Tibial nerve (tissue), 4 donors: ENCODE measurements at places on chromosomes 7 and 10. TPM values are rescaled to one million over a fixed set of nuclear protein-coding genes. Genes with fewer than 3 reads are reported as not detected.
A peak's percentile ranks its signal among the peaks of the same experiment; 100 is the strongest.

OR6V1 gene
- total RNA-seq: not detected

DNA sequence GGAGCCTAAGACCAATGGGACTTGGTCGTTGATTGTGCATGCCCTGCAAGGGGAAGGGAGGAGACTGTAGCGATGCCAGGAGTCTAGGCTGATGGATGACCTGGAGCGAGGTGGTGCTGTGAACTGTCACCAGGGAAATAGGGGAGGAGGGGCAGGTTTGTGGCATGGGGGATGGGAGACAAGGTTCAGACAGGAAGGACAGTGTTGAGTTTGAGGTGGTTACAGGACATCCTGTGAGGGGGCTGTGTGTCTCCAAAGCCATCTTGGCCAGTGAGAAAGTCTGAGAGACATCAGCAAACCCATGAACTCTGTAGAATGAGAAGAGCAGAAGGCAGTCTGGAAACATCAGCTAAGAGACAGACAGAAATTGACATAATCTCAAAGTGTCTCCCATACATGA is 38.5 kb upstream of the KDM7A start:
- DNase-seq: no peak

FAM25G gene
- not detected for total RNA-seq

CHST15 gene
- total RNA-seq: 31.0 TPM

DNA sequence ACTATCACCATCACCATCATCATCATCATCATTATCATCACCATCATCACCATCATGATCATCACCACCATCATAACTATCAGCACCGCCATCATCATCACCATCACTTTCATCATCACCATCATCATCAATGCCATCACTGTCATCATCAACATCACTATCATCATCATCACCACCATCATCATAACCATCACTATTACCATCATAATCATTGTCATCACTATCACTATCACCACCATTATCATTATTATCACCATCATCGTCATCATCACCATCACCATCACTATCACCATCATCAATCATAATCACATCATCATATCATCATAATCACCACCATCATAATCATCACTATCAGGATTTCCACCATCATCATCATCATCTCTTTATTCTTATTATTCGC is 20.6 kb downstream of the INSIG1 start:
- DNase-seq: no peak

- no peak for DNase-seq
Measured at GRCh38 chr10:112434988-112435619, 11.6 kb downstream of the ZDHHC6 start.

- DNase-seq: no peak
Measured at GRCh38 chr7:108839076-108839475, 269.4 kb downstream of the DNAJB9 start.

- DNase-seq: no peak
Measured at GRCh38 chr10:76711222-76711997, 926.2 kb downstream of the KCNMA1 start.

DNA sequence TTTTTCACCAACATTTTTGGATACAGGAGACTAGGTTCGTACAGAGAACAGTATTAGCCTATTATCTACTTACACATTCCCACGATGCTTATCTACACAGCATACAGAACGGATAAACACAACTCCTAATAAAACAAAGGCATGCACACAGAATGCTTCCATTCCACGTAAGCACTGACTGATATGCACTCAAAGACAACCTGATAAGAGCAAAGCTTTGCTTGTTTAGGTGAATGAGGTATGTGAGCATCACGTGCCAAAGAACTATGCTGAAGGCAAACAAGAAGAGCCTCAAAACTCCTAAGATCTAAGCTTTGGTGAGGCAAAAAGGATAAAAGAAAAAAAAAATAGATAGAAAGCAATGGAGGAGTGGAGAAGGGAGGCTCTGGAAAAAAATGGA is 413.5 kb upstream of the LRRN3 start:
- DNase-seq: no peak

SMURF1 gene
- total RNA-seq: 33.3 TPM

DNA sequence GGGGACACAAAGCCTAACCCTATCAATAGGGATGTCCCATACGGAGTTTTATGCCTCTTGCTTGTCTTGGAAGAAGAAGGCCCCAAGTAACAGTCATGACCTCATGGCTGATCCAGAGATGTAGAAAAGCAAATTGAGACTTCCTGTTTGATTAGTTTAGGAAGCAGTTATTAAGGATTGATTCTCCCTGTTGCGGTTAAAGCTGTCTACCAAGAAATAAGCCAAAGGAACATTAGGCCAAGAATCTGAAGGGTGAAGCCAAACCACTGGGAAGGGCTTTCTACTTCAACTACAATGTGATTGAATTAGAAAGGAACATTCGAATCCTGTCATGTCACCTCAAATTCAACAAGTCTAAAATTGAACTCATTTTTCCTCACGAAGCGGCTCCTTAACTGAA is 60.5 kb upstream of the AGBL3 start:
- DNase-seq: no peak

ELOVL3 gene
- total RNA-seq: not detected

GRCh38 chr10:106863549-106863948 is 301.0 kb downstream of the SORCS1 start:
- no peak for DNase-seq

CTAGE6 gene
- 2.0 TPM for total RNA-seq

DNA sequence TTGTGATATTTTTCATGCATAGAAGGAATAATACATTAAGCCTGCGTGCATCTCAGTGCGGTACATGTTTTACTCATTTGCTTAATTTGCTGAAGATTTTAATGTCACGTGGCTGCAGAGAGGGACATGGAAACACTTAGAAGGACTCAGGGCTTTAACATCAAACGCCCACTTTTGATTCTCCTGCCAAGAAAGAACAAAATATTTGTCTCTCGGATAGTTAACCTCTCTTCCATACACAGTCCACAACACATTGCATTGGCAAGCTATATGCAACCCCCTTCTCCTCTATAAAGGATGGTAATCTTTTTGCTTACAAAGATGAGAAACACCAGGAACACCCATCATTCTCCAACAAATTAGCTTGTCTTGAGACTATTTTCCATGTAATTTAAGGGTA is 148.0 kb upstream of the NRP1 start:
- no peak for DNase-seq

GRCh38 chr7:89966067-89966664 is 188.1 kb upstream of the STEAP1 start:
- DNase-seq: no peak

- DNase-seq: no peak
Measured at GRCh38 chr10:28769091-28769604, 91.8 kb downstream of the BAMBI start.

- no peak for DNase-seq
Measured at GRCh38 chr7:117385363-117386109, 41.8 kb downstream of the ASZ1 start.

GRCh38 chr7:157519246-157519645 is 182.4 kb downstream of the DNAJB6 start:
- DNase-seq: no peak

GRCh38 chr10:43905512-43906236 is 257.0 kb upstream of the ZNF32 start:
- no peak for DNase-seq

GRCh38 chr10:116690356-116691322 is 51.7 kb downstream of the HSPA12A start:
- DNase-seq: no peak

DNA sequence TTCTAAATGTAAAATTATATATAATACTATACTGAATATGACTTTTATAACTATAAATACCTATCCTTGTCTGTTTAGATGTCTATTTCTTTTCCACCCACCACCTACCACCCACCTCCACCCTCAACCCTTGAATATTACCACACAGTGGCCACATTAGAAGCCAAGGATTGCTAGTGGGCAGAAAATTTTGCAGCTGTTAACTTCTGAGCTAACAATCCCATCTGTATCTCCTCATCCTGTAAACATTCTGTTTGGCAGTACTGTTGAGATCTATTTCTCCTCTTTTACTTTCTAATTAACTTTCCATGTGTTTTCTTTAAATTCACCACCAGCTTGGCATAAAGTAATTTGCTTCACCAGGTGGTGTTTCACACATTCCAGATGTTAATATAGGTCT is 281.1 kb upstream of the BMPER start:
- no peak for DNase-seq

GRCh38 chr7:67391168-67391567 is 394.5 kb downstream of the TYW1 start:
- DNase-seq: no peak

- DNase-seq: no peak
Measured at GRCh38 chr10:64450312-64450711, 929.1 kb downstream of the REEP3 start.

CPA2 gene
- 1.5 TPM for total RNA-seq

CDH23 gene
- total RNA-seq: 19.0 TPM

DNA sequence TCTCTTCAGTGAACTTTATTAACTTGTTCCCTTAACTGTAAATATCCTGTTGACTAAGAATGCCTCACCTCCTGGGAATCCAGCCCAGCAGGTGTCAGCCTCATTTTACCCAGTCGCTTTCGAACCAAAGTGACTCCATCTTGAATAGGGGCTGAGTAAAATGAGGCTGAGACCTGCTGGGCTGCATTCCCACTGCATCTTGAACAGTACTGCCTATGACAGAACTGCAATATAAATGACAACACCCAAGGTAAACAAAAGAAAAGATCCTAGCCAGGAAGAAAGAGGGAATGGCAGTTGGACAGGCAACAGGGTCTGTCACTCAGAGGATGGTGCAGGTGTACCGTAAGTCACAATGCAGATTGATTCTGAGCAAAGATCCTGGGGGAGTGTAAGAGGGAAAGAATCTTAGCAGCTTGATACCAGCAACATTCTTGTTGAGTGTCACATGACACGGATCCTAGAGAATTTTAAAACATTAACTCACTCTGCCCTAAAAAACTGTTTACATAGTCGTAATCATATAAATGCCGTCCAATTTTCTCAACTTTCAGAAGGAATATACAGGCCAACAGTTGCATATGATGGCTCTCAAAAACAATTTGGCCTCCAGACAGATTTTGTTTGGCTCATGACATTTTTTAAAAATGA is 4.4 kb upstream of the FAM107B start:
- no peak for DNase-seq

- DNase-seq: no peak
Measured at GRCh38 chr10:35440016-35440415, 103.7 kb downstream of the CCNY start.

DNA sequence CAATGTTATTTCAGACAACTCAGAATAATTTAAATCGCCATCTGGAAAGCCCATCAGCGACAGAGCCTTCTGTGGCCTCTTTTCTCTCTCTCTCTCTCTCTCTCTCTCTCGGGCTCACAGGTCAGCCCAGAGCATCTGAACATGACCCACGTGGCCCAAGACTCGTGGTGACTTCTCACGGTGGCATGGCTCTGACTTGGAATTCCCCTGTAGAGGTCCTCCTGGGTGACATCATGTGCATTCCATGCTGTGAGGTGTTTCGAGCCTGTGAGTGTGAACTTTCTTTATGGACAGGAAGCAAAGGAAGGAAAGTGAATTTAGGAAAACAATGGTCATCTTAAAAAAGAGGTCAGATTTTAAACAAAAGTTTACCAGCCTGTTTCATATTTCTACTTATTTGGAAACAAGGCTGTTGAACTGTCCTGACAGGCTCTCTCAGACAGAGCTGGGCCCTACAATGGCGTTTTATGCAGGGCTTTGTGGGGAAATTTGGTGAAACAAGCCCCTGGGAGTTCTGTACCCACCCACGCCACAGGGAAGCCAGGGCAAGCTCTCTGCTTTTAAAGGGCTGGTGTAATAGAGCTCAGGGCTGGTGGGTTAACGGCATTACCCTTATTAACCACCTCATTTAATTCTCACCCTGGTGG is 359.7 kb upstream of the ZNF32 start:
- no peak for DNase-seq

DNA sequence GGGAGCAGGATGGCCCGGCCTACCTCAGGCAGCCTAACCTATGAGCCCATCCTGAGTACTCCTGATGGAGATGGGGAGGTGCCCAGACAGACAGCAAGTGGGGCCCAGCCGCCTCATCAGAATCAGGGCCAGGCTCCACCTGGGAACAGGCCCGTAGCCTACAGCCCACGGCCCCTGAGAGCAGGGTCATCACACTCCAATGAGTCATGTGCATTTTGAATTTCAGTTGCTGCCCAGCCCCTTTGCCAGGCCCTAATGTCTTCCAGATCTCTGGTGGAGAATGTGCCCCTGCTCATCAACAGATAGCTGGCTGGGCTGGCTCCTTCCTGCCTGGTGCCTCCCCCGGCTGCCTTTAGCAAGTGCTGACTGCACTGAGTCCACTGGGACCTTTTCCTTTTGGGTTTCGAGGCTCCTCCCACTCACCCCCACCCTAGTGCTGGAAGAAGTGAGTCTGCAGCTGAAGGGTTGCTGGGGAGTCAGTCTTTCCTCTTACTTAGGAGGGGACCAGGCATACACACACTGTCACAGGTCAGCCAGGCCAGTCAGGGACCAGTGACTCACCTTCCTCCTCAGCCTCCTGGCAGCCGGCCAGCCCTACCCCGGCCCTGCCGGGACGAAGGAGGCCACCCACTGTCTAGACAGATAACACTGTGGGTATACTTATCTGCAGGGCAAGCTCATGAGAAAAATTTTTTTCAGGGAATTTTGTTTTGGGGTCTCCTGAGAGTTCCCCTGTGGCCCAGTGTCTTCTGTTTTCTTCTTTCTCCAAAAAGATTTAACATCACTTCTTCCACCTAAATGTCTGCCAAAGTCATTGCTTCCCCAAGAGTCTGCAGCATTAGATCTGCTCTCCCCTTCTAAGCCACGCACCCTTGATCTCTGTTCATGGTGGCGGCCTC is 9.1 kb upstream of the ASIC3 start:
- peak; percentile 23 for DNase-seq

- no peak for DNase-seq
Measured at GRCh38 chr7:127650847-127651555, 993 bp upstream of the SND1 start.

NAT16 gene
- not detected for total RNA-seq

SEMA3A gene
- 9.3 TPM for total RNA-seq

DNA sequence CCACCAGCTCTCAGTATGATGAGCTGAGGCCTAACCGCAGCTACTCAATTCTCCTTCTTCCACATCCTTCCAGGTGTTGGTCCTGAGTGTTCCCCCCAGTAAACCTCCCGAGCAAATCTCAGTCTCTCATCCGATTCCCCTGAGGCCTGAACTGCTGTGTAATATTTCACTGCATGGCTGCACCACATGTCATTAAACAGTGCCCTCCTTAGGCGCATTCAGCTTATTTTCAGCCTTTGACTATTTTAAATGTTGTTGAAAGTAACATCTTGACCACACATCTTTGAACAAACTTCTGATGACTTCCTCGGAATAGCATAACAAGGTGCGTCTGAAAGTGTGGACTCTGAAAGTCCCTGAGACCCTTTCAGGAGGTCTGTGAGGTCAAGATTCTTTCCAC is 62.8 kb upstream of the NPS start:
- DNase-seq: no peak

GRCh38 chr7:30185496-30185895 is 50.7 kb downstream of the MTURN start:
- DNase-seq: no peak
